ENCODE measurements at places on chromosomes 3 and 15.
A peak's percentile ranks its signal among the peaks of the same experiment; 100 is the strongest.

DNA sequence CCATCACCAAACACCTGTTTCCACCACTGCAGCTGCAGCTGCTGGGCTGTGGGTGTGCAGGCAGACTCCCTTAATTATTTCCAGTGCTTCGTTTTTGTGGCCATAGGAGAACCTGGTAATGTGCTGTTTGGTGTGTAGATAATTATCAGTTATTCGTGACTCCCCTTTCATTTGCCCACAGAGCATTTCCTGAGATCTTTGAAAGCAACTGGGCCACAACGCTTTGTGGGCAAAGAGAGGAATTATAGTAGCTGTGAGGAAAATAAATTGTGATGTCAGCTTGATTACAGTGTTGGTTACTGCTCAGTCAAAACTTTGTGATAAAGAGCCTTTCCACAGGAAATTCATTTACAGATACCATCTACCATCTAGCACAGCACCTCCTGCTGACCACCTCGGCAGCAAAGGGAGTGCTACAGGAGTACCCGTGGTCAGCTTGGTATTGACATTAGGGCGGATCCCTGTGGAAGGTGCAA is 193.3 kb upstream of the SLCO3A1 start:
- DNase-seq: no peak

DNA sequence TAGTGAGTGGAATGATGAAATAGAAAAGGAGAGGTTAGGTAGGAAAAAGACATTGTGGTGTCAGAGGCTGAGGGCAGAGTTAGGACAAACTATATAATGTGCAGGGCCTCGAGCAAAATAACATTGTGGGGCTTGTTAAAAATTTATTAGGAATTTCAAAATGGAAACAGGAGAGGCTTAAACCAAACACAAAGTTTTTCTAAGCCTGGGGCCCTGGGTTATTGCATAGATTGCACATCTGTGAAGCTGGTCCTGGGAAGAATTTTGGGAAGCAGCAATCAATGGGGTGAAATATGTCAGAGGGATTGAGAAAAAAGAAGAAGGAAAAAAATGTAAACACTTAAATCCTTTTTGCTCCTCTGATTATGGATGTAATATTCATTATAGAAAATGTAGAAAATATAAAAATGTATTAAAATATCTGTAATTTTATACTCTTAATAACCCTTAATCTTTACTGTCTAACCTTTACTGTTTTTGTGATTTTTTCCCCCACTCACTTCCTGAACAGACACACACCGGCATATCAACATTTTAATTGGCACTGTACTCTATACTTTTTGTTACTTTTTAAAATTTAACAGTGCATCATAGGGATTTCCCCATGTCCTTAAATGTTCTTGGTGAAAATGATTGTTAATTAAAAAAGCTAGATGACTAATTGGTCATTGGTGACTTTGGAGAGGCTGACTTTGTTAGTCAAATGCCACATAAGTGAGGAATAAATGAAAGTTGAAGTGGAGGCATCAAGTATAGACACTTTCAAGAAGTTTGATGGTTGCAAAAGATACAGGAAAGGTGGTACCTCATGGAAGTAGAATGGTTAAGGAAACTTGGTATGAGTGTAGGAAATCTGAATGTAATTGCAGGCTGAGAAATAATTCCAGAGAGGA is 183.4 kb downstream of the NFKBIZ start:
- no peak for DNase-seq

GRCh38 chr15:57548351-57548750 is 43.4 kb upstream of the MYZAP start:
- DNase-seq: no peak

GRCh38 chr3:25503898-25504301 is 75.8 kb downstream of the RARB start:
- DNase-seq: no peak

DNA sequence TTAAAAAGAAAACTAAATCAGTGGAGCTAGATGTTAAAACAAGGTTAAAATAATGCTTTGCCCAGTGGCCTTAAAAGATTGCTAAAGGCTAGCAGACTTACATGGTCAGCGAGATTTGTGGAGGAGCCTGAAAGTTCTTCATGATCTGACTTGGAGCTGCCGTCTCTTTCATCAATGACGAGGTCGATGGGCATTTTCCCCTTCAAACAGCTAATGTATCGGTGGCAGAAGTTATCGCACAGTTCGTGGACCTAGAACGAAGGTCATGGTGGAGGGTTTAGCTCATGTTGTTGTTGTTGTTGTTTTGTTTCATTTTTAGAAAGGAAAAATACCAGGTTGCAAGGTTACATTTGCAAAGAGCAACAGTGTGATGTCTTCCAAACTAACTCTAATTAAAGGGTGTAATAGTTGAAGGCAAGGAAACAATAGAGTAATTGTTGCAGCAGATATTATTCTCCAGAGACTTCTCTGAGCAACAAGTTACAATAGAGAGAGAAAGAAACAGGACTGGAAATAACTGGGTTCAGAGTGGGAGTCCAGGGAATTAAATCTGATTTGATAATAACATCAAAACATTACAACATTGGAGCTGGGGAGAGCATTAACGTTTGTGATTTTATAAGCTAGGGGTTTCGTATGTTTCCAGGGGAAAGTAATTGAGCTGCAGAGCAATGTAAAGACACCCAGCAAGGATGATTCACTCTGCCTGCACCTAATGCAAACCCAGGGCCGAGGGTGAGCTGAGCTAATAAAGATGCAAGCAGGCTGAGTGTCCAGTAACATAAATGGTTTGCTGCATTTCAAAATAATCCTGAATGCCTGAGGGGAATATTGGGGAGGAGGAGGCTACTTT is 6.6 kb downstream of the MEIS2 start:
- no peak for DNase-seq

- no peak for DNase-seq
These were observed 88.9 kb downstream of the DTWD1 start for GRCh38 chr15:49709646-49710214.

GRCh38 chr3:171591070-171591469 is 130.9 kb upstream of the TNIK start:
- no peak for DNase-seq

DNA sequence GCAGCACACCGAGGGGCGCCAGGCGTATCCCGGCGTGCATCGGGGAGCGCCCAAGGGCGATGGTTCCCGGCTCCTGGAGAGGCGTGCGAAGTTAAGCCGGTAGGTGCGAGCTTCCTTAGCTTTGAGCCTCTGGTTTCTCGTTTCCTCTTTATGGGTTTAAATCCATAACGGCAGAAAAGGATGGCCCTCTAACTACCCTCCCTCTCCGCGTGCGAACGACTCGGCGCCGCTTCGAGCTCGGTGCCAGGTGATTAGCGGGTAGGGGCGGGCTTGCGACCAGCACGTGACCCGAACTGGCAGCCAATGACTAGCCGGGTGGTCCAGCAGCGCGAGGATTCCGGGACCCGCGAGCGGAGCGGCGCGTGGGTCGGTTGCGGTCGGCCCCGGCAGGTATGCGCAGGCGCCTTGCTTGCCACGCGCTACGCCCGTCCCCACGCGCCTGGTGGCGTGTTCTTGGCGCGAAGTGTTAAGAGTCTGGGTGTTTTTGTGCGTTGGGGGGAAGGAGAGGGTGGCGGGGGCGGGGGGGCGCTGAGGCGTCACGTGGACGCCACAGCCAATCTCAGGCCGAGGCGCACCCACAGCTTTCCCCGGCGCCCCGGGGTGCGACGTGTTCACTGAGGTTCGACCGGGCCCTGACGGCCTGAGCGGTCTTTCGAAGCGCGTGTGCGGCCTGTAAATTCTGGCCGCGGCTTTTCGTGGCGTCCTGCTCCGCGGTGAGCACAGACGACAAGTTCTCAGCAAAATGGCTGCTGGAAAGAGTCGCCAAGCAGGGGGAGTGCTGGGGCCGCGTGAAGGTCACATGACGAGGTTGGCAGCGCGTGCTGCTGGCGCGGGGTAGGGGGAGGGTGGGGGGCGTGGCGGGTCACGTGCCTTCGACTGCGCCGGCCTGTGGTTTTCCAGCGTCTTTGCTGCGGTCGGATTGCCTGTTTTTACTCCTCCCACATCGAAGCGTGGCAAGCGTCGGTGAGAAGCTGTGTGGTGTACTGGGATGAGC is 38.7 kb upstream of the MGA start:
- peak; percentile 61 for DNase-seq

GRCh38 chr3:150147776-150148175 is 177.1 kb upstream of the PFN2 start:
- no peak for DNase-seq

GRCh38 chr3:181721046-181721875 is 9.5 kb downstream of the SOX2 start:
- DNase-seq: no peak

DNA sequence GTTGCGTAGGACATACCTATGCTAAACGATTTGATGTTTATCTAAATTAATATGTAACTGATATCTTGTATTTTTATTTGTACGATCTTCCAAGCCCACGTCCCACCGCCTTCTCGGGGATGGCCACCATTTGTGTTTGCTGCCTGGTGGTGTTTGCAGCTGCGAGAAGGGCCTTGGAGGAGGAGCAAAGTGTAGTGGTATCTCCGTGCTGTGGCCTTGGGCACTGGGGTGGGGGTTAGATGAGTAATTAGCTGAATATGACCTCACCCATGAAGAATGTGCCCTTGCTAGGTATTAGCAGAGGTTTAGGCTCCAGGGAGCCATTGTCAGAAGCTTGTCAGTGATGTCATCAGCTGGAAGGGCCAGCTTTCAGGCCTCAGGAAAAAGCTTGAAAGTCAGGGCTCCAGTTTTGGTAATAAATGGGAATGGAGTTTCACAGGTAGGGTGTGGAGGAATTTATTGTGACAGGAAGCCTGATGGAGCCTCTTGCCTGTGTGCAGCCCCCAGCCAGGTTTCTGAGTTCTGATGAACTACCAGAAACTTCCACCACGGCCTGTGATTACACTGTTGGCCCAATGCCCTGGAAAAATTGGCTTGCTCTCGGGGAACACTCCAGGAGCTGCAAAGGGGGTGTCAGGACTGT is 41.0 kb downstream of the FLNB start:
- no peak for DNase-seq
